Endodermal cell (in vitro differentiated cells): ENCODE measurements at places on chromosomes 4 and X. TPM values are rescaled to one million over a fixed set of nuclear protein-coding genes. Genes with fewer than 3 reads are reported as not detected.

The UGT2B15 gene
- total RNA-seq: not detected in 3 replicates

DNA sequence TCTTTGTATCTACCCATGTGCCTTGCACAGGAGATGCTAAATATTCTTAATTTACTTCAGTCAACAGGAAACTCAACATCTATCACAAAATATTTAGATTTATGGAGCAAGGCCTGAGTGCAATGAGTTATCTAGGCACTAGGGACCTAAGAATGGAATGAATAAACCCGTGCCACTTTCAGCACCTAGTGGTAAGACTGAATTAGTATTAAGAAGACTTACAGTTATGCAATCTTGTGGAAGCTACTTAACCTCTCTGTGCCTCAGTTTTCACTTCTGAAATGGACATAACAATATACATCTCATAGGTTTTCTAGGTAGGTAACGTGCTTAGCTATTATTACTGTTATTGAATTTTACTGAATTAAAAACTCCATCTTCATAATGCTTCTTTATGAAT, 144.6 kb upstream of the MAP3K15 start:
- DNase-seq: no peak

DNA sequence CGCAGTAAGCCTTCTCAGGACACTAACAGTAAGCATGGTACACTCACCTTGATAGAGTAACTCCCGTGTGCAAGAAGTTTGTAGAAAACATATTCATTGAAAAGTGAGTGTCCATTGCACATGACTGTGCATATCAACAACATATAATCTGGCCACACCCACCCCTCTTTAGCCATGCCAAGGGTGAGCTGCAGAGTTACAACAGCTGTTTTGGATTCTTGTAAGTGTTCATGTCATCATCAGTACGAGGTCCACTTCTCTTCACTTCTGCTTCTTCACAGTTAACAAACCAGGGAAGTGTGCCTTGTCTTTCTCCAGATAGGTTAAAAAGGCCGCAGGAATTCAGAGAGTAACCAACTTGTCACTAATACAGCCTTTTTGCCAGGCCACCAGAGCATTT, 116.6 kb downstream of the IRF2 start:
- DNase-seq: peak; percentile 3

- DNase-seq: no peak
Measured at GRCh38 chr4:184099535-184099966, 118.1 kb downstream of the ENPP6 start.

- no peak for DNase-seq
Measured at GRCh38 chrX:64306712-64307111, 76.3 kb upstream of the ASB12 start.

The SHISA3 gene
- total RNA-seq: 6.0 to 18.9 TPM (median 18.0 TPM) in 3 replicates
